ENCODE measurements at places on chromosomes 4 and X.
A peak's percentile ranks its signal among the peaks of the same experiment; 100 is the strongest.

- no peak for DNase-seq
Measured at GRCh38 chr4:127528302-127528701, 104.5 kb upstream of the INTU start.

DNA sequence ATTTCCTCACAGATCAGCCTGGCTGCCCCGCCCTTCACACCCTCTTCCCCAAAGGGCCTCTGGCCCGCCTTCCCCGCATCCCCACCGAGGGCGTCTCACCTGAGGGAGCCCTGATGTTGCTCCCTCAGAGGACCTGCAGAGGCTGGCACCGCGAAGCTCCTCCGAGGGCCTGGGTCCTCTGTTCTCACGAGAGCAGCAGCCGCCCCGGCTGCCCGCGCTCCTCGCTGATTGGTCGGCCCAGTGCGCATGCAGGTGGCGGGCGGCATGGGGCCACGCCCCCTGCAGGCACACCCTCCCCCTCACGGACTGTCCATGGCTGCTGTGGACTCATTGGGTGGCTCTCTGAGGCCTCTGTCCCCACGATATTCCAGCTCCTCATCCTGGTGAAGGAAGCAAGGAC is at the start of gene FAM9C:
Gene FAM9C (minus strand): TSS at position 180 of the 400 bp plus-strand sequence. CDS start 831 bp downstream, outside the sequence.
- no peak for DNase-seq

GRCh38 chrX:154530286-154530685 is 14.3 kb upstream of the FAM3A start:
- no peak for DNase-seq

- DNase-seq = no peak
Measured at GRCh38 chrX:121336831-121337421, 289.5 kb downstream of the GLUD2 start.

DNA sequence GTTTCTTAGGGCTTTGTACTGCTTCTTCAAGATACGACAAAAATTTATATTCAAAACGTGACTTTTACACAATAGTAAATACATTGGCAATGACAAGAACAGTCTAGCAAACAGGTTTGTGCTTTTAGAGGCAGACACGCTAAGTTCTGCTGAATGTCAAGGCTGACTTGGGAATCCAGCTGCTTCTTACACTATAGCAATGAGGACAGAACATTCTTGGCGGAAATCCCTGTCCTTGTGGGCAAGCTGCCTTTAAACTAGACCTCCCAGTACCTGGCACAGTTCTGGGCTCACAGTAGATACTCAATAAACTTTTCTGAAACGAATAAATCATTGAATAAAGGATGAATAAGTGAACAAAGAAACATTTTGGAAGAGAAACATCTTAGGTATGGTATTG is 148.2 kb downstream of the RASL11B start:
- peak; percentile 38 for DNase-seq
